ENCODE measurements at places on chromosomes 13 and 19. TPM values are rescaled to one million over a fixed set of nuclear protein-coding genes. Genes with fewer than 3 reads are reported as not detected.

Gene ZNF586
- 10.7 TPM for total RNA-seq

Gene B3GNT8
- 2.2 TPM for total RNA-seq

Gene WDR87
- not detected for total RNA-seq

DNA sequence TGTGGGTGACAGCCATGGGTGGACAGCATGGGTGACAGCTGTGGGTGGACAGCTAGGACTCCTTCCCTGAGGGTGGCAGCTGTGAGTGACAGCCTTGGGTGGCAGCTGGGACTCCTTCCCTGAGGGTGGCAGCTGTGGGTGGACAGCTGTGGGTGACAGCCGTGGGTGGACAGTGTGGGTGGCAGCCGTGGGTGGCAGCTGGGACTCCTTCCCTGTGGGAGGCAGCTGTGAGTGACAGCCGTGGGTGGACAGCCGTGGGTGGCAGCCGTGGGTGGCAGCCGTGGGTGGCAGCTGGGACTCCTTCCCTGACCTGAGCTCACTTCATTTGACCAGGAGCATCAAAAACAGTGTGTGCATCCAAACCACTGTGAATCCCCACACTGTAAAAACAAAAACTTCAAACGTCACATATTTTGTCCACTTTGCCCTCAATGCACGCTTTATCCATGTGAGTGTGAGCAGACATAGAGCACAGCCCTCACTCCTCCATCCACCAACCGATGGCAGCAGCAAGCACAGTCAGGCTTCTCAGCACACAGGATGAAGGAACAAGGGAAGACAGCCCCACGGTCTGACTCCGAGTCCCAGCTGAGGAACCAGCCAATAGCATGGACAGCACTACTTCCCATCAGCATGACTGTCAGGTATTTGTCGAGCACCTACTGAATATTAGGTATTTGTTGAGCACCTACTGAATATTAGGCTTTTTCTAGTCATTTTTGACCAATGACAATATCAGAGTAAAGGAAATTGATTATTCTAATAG is 1.6 kb upstream of the CFAP97D2 start:
- no peak for DNase-seq
